ENCODE measurements at places on chromosomes 16 and 17. TPM values are rescaled to one million over a fixed set of nuclear protein-coding genes. Genes with fewer than 3 reads are reported as not detected.

- peak; percentile 56 for DNase-seq
Measured at GRCh38 chr16:57479205-57479975, 6.9 kb downstream of the DOK4 start.

GRCh38 chr17:55154101-55154500 is 110.7 kb upstream of the HLF start:
- DNase-seq = no peak

Gene LLGL2
- 0.02 TPM for polyA plus RNA-seq

GRCh38 chr16:66691234-66691633 is 5.3 kb downstream of the CMTM4 start:
- no peak for DNase-seq

DNA sequence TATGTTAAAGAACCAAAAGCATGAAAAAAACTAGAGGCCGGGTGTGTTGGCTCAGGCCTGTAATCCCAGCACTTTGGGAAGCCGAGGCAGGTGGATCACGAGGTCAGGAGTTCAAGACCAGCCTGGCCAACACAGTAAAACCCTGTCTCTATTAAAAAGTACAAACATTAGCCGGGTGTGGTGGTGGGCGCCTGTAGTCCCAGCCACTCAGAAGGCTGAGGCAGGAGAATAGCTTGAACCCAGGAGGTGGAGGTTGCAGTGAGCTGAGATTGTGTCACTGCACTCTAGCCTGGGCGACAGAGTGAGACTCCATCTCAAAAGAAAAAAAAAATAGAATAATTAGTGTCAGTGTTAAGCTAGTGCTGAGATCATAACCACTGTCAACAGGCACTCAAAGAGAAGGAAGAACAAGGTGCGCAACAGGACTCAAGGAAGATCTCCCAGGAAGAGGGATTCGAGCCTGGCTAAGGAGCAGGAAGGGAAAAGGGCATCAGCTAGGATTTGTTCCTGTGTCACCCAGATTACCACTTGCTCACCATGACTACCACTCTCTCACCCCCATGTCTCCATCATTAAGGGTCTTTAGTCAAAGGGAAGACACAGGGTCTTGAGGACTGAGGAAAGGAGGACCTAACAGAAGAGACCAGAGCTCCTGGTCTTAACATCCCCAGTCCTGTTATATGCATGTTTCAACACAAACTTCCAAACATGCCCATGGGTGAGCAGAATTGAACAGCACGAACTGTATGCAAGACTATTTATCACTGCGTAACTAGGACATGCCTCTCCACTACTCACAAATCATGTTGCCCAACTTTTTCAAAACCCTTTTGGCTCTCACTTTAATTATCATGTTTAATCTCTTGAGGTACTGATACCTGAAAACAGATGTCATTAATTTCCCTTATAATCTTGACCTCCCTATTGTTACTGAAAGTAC is 88.3 kb upstream of the PLEKHM1 start:
- peak; percentile 2 for DNase-seq

DNA sequence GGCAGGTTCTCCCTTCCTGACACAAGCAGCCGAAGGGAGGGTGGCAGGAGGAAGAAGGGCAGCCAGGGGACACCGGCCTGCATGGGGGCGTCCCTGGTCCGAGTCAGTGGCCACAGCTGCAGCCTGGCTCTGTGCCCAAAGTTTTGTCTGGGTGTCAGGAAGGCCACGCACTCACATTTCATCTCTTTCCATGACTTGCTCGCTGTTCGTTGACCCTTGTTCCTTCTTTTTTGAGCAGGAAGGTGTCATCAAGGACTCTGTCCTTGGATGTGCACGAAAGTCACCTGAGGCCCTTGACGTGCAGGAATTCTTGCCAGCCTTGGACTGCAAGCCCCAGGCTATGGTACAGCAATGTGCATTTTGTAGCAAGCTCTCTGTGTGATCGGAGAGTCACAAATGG is 93.3 kb downstream of the TNFRSF13B start:
- no peak for DNase-seq

- no peak for DNase-seq
Measured at GRCh38 chr17:1890758-1891450, 61.1 kb downstream of the RPA1 start.

GRCh38 chr17:36686123-36686669 is 84.8 kb downstream of the MRM1 start:
- no peak for DNase-seq

Gene TPSD1
- not detected for polyA plus RNA-seq

- DNase-seq = no peak
Measured at GRCh38 chr16:77277571-77277970, 78.4 kb downstream of the SYCE1L start.

Gene CRLF3
- polyA plus RNA-seq = 12.6 TPM

- DNase-seq = no peak
Measured at GRCh38 chr16:56929639-56930038, 2.3 kb upstream of the HERPUD1 start.

Gene RNF227
- 2.2 TPM for polyA plus RNA-seq

DNA sequence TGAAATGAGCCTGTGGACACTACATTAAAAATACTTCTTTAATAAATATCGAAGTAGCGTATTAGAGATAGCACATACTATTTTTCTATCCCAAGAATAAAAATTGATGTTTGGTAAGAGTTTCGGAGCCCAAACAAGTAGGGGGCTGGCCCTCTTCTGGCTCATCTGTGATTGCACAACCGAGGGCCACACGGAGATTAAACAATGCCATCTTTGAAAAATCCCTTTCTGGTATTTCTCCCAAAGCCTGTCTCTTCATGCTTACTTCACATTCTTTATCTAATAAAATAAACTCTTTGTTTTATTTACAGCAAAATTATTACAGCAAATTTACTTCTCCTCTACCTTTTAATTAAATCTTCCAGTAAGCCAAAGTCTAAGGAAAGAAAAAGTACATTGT is 9.6 kb upstream of the MYH11 start:
- no peak for DNase-seq

Gene CANT1
- 39.9 TPM for polyA plus RNA-seq

DNA sequence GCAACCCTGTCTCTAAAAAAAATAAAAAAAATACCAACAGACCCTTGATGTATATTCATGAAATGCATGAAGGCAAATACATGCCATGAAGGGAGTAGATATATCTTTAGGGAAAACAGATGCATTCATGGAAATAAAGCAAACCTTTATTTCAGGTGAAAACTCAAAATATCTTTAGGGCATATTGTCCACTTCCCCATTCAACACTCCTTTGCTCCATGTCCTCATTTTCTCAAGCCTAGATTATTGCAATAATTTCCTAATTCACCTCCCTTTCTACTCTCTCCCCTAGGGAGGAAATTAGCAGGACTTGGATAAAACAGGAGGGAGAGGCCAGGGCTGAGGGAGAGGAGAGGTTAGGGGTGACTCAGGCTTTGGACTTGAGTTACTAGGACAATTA is 5.7 kb upstream of the VPS25 start:
- no peak for DNase-seq

Gene KLHL11
- polyA plus RNA-seq = 8.7 TPM

Gene TOP2A
- polyA plus RNA-seq = 122 TPM

- DNase-seq = no peak
Measured at GRCh38 chr16:14018851-14019250, 52.3 kb upstream of the MRTFB start.

Gene SLC47A1
- polyA plus RNA-seq = 0.12 TPM

DNA sequence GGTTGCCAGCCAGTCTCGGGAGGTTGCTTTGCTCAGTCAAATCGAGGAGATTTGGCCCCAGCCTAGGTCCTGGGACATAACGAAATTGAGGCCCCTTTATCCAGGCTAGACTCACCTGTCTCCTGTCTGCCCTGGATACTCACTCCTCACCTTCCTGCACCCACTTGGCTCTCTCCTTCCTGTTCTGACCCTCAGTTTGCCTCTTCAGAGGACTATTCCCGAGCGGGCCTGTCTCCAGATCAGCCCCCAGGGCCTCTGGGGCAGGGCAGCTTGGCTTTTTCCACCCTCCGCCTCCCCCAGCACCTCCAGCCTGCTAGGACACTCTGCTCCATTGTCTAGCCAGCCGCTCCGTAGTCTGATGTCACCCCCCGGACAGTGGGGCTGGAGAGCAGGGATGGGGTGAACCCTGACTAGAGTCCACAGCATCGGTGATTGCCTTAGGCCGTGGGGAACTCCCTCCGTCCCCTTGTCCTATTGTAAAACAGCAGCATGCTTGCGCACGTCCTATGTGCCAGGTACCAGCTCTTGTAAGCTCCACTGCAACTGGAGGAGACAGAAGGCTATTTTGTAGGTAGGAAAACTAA is 8.8 kb downstream of the WFIKKN2 start:
- no peak for DNase-seq

DNA sequence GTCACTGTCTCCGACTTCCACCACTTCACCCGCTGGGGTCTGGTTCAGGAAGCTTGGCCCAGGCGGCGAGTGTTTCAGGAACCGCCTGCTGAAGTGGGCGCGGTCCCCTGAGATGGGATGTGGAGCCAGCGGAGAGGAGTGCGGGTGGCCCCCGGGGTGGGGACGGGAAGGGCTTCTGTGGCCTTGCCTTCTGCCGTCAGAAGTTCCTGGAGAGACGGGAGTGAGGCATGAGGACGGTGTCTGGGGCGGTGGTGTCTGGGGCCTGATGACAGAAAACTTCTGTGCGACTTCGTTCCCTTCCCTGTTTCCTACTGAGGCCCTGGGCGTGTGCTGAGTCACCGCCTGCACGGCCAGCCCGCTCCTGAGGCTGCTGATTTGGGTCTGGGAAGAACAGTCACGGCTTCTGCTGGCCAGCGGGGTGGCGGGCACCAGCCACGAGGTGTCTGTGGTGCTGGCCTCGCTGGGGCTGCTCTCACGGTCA is 12.3 kb upstream of the NLRC3 start:
- no peak for DNase-seq

Gene KRTAP16-1
- not detected for polyA plus RNA-seq

- peak; percentile 70 for DNase-seq
Measured at GRCh38 chr17:66777689-66778225, 57.2 kb upstream of the CACNG5 start.

Gene PRR35
- not detected for polyA plus RNA-seq

Gene SPIRE2
- polyA plus RNA-seq = 0.59 TPM

GRCh38 chr17:79220201-79220712 is 145.6 kb downstream of the ENGASE start:
- DNase-seq = no peak

Gene CD300E
- not detected for polyA plus RNA-seq

Measured in fibroblast of lung (primary cell).